ENCODE measurements at places on chromosomes 5 and 9.

DNA sequence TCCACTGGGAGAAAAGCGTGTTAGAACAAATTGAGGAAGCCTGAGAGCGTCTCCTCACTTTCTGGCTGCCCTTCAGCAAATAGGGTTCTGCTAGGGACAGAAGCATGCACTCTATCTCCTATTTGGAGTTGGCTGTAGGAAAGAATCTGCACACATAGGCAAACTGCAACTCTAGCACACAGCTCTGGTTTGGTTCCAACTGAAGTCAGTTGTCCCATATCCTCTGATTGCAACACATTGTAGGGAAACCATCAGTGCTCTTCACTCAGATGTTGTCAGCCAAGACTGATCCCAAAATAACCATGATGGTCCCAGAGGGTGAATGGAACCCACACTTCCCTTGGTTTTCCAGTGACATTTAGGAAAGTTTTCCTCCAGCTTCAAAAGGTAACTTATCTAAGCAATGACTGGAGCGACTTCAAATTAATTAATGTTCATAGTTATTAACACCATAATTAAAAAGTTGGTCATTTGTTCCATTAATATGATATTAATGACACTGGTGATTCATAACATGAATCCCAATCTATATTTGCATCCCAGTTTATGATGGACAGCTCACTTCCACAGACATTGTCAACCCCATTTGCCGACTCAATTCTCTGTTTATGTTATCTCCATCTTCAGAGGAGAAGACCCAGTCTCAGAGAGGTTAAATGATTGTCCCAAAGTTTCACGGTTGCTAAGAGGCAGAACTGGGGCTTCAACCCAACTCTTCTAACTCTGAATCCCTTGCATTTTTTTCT, 136.7 kb upstream of the ZNF462 start:
- no peak for DNase-seq

- no peak for DNase-seq
Measured at GRCh38 chr5:167688341-167689130, 602.9 kb upstream of the WWC1 start.

DNA sequence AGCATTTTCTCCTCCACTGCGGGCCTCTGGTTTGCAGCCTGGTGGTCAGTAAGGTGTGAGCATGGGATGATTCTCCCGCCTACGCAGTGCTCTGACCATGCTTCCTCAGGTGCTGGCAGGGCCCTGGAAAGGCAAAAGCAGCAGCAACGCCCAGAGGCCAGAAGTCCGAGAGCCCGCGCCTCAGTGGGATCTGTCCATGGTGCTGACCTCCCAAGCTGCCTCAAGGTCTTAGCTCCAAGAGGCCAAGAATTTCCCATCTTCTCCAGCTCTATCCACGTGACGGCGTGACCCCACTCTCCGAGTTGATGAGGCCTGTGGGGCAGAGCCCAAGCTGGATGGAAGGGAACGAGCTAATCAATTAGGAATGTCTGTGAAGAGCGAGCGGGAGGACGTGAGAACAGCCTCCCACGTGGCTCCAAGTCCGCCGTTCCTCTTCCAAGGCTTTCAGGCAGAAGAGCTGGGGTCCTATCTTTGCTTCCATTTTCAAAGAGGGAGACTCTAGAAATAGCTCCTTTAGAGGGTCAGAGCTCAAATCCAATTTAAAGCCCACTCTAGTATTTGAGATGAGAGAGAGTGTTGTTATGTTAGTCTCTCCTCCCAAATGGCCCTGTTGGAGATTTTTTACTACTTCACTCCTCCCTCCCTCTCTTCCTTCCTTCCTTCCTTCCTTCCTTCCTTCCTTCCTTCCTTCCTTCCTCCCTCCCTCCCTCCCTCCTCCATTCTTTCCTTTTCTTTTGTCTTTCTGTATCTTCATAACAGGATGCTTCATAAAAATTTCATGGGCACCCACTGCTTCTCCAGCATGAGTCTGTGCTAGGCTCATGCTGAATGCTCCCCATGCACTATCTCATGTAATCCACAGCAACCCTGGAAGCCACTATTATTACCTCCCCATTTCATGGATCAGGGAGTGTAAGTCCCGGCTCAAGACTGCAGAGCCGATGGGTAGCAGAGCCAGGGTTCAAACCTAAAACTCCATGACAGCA, 69.3 kb downstream of the OLFM1 start:
- DNase-seq, result peak; percentile 21

DNA sequence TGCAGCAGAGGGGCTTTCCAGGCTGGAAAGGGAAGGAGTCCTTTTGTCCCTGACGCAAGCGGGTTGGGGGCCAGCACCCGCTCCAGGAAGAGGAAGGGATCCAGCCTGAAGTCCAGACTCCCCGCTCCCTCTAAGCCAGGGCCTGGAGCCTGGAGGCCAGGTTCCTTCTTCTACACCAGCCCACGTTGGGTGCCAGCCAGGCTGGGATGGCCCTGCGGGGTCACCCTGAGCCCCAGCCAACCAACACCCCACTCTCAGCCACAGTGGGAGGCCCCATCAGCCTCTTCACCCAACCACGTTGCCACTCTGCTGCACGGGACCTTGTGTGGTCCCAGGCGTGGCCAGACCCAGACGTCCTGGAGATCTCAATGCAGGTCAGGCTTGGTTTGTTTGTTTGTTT, 970 bp upstream of the FUT7 start:
- DNase-seq, result no peak

- DNase-seq, result no peak
Measured at GRCh38 chr5:119926301-119926700, 296.9 kb downstream of the FAM170A start.

Data from activated CD4-positive, alpha-beta T cell treated with anti-CD3 and anti-CD28 coated beads, Interleukin-2, amount 50 U/mL, for 48 hours (primary cell).